T-helper 1 cell (primary cell): ENCODE measurements at places on chromosomes 2 and 18.
A peak's percentile ranks its signal among the peaks of the same experiment; 100 is the strongest.

DNA sequence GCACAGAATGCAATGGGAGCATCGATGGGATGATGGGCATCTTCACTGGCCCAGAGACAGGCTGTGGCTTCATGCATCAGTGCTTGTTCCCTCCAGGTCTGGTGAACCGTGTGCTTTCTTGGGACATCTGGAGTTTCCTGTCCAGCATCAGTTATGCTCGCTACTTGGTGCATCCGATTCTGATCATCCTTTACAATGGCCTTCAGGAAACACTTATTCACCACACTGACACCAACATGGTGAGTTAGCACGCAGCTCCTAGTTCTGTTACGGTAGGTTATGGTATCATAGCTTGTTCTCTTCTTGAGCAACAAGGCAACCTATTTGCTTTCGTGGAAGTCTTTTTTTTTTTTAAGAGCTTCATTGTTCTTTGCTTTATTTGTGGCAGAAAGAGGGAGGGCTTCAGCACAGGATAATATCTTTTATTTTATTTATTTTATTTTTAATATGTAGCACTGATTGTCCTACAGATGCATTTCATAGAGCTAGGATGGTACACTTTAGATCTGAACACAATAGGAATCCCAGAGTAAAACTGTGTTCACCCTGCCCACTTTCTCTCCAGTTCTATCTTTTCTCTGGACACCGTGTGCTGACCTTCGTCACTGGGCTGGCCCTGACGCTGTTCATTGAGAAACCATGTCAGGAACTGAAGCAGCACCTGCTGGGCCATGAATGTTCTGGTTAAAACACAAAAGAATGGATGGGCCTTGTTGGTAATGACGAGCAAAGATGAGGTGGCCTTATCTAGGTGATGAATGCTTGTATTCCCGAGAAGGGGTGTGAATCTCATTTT lies 71.2 kb upstream of the SEC11C start:
- DNase-seq, result no peak

GRCh38 chr2:188293601-188294351 lies 2.1 kb downstream of the GULP1 start:
- no peak for DNase-seq

DNA sequence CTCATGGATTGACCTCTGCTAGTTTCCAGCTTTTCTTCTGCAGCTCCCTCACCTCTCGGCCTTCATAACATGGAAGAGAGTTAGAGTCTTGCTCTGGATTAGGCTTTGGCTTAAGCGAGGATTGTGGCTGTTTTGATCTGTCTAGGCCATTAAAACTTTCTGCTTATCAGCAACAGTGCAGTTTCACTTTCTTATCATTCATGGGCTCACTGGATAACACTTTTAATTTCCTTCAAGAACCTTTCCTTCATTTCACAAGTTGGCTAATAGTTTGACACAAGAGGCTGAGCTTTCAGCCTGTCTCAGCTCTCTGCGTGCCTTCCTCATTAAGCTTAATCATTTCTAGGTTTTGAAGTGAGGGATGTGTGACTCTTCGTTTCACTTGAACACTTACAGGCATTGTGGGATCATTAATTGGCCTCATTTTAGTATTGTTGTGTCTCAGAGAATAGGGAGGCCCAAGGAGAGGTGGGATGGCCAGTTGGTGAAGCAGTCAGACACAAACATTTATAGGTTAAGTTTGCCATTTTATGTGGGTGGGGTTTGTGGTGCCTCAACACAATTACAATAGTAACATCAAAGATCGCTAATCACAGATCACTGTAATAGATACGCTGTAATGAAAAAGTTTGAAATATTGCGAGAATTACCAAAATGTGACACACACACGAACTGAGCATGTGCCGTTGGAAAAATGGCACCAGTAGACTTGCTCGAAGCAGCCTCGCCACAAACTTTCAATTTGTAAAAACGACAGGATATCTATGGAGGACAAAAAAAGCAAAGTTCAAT lies 129.3 kb downstream of the ZNF236 start:
- no peak for DNase-seq

DNA sequence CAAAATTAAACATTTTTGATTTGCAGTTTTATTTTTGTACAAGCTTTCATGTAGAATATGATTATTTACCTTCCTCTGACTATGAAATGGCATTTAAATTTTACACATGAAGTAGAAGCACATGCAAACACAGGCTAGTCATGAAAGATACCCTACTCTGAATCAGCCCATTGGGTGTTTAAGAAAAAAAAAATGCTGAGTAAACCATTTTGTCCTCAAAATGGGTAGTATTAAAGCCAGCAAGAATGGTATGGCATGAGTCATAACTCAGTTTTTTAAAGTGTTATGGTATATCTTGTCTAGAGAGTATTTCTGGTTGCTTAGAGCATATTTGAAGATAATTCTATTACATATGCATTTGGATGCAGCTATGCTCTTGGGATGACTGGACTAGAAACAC lies 55.0 kb downstream of the PKP4 start:
- no peak for DNase-seq

GRCh38 chr2:106931717-106932335 lies 45.9 kb upstream of the ST6GAL2 start:
- DNase-seq, result no peak

GRCh38 chr2:27779417-27780055 lies 8.0 kb downstream of the MRPL33 start:
- no peak for DNase-seq

- DNase-seq, result peak; percentile 36
Measured at GRCh38 chr2:15010346-15010745, 377.8 kb downstream of the LRATD1 start.

DNA sequence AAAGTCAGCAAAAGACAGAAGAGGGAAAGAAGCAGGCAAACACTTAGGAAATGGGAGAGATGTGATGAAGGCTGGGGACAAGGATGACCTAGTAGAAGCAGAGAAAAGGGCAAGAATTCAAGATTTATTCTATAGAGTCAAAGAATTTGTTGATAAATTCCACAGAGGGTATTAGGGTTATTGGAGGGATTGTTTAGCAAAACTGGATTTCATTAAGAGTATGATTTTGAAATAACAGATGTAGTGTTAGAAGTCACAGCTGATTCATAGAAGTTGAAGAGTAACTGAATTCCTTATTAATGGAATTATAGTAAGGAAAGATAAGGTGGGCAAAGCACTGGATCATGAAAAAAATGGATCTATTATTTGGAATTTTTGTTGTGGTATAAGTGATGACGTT lies 48.6 kb downstream of the CEP192 start:
- no peak for DNase-seq

- no peak for DNase-seq
Measured at GRCh38 chr2:241505781-241506201, 2.6 kb downstream of the STK25 start.
